ENCODE measurements at places on chromosomes 12 and 14. TPM values are rescaled to one million over a fixed set of nuclear protein-coding genes. Genes with fewer than 3 reads are reported as not detected.
A peak's percentile ranks its signal among the peaks of the same experiment; 100 is the strongest.

DNA sequence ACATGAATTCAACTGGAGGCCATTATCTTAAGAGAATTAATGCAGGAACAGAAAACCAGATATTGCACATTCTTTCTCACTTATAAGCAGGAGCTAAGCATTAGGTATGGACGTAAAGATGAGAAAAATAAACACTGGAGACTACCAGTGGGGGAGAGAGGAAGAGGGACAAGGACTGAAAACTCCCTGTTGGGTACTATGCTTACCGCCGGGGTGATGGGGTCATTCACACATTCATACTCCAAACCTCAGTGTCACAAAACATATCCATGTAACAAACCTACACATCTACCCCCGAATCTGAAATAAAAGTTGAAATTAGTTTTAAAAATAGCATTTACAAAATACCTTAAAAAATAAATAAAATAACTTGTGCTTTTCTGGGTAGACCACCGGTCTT, 80.8 kb upstream of the RAP1B start:
- DNase-seq, result no peak
- H3K27me3 ChIP-seq, result no peaks in the 10 kb centered on the region
- H3K36me3 ChIP-seq, result no peaks in the 10 kb centered on the region
- H3K4me3 ChIP-seq, result no peak overlapping the region
- no peaks in the 10 kb centered on the region for H3K4me1 ChIP-seq
- H3K27ac ChIP-seq, result no peak overlapping the region

DNA sequence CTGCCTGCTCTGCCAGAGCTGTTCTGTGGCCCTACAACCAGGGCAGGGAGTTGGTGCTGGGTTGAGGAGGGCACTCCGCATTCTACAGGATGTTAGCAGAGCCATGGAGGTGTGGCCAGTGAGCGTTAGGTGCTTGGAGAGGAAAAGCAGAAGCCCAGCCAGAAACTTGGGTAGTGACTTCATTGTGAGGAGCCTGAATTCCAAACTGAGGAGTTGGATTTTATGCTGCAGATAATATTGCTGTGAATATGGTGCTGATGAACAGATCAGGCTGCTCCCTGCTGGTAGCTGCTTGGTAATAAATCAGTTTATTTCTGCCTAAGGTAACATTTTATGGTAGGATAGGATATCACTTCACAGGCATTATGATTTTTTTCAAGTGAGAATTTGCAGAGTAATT, 7.1 kb upstream of the CCDC175 start:
- H3K27ac ChIP-seq, result no peak overlapping the region
- H3K36me3 ChIP-seq, result no peaks in the 10 kb centered on the region
- peaks cover 9% of the 10 kb centered on the region for H3K4me1 ChIP-seq
- no peaks in the 10 kb centered on the region for H3K27me3 ChIP-seq
- DNase-seq, result no peak
- no peak overlapping the region for H3K4me3 ChIP-seq

DNA sequence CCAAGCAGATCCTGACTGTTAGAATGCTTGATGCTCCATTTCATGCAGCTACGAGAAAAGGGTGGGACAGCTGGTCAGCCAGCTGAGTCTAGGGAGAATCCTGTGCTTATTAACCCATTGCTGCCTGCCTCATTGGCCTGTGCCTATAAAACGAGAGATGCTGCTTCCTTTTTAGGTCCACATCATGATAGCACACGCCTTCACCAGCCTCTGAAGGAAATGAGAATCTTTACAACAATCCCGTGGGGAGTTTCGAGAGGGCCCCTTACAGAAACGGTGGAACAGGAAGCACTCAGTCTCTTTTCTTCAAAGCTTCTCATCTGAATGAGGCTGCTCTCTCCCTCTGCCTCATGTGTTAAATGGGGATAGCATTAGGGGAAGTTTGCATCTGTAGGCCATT, 147.3 kb upstream of the RFLNA start:
- no peak for DNase-seq
- H3K27ac ChIP-seq, result peak overlapping the region; percentile 97
- no peak overlapping the region for H3K4me3 ChIP-seq
- H3K27me3 ChIP-seq, result peaks cover 11% of the 10 kb centered on the region

GRCh38 chr14:77043984-77044485, 15.5 kb upstream of the IRF2BPL start:
- H3K4me1 ChIP-seq, result peaks cover 60% of the 10 kb centered on the region
- peaks cover under 1% of the 10 kb centered on the region for H3K27me3 ChIP-seq
- peak overlapping the region; percentile 2 for H3K27ac ChIP-seq
- no peak overlapping the region for H3K4me3 ChIP-seq

DNA sequence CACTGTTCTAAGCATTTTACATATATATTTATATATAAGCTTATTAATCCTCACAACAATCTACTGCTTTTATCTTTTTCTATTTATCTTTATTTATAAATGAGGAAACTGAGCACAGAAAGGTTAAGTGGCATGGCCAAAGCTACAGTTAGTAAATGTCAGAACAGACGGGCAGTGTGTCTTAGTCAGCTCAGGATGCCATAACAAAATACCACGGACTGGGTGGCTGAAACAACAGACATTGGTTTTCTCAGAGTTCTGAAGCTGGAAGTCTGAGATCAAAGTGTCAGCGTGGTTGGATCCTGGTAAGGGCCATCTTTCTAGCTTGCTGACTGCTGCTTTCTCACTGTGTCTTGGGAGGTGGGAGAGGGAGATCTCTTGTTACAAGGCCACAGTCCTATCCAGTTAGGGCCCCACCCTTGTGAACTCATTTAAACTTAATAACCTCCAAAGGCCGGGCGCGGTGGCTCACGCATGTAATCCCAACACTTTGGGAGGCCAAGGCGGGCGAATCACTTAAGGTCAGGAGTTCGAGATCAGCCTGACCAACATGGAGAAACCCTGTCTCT, 19.8 kb downstream of the RPGRIP1 start:
- no peaks in the 10 kb centered on the region for H3K36me3 ChIP-seq
- H3K4me1 ChIP-seq, result peaks cover 4% of the 10 kb centered on the region
- DNase-seq, result no peak
- no peak overlapping the region for H3K27ac ChIP-seq

- peaks cover 35% of the 10 kb centered on the region for H3K36me3 ChIP-seq
- H3K27ac ChIP-seq, result peak overlapping the region; percentile 70
- DNase-seq, result no peak
- H3K4me3 ChIP-seq, result peak overlapping the region; percentile 86
- H3K4me1 ChIP-seq, result peaks cover 26% of the 10 kb centered on the region
These were observed 570 bp downstream of the DMAC2L start for GRCh38 chr14:50312734-50313054.

DNA sequence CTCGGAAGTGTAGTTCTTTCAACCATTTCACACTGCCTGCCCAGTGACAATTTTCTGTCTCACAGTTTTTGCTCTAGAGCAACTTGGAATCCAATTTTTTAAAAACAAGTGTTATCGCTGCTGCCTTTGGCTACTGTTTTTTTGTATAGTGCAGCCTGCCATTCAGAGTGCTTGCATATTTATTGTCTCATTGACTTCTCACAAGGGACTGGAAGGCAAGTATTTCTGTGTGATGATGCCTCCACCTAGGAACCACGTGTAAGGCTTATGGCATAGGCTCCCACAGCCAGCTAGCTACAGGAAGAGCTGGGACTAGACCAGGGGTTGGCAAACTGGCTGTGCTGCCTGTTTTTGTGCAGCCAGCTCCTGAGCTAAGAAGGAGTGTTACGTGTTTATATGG, 903 bp downstream of the PARPBP start:
- H3K27me3 ChIP-seq, result no peaks in the 10 kb centered on the region
- H3K4me1 ChIP-seq, result peaks cover 14% of the 10 kb centered on the region
- no peak for DNase-seq

DNA sequence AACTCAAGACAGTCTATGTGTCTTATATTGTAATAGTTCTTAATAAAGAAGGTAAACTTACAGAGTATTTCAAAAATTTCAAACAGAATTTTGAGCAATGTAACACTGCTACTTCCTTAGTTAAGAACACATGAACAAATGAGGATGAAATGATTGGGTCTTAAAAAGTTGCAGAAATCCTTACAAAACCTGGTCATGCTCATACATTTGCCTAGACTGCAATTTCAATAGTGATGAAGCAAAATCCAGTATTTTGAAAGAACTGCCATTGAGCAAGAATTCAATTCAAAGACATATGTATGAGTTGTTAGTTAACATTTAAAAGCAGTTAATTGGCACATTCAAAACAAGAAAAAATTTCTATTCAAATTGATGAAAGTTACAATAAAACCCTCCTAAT, 17.8 kb upstream of the HIF1A start:
- no peak overlapping the region for H3K27ac ChIP-seq
- H3K4me1 ChIP-seq, result peaks cover 39% of the 10 kb centered on the region
- no peak for DNase-seq
- no peak overlapping the region for H3K4me3 ChIP-seq
- no peaks in the 10 kb centered on the region for H3K27me3 ChIP-seq

DNA sequence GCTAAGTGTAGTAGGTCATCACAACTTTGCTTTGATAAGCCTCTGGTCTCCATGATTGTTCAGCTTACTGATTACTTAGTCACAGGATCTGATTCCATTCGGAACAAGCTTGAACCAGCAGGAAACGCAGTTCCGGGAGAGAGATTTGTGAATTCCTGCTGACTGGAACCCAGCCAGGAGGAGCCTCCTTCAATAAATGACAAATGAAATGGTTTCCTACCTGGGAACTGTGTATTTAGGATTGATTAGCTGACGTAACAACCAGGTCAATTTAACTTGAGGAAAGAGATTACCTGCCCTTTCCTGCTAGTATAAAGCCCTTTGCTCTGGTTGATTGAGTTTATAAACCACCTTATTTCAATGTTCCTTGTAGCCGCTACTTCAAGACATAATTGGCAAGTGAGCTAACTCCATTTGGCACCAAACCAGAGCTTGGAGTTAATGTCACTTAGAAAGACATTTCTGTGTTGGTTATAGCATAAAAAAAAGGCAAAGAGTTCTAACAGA, 35.1 kb upstream of the KCNH3 start:
- H3K27ac ChIP-seq, result no peak overlapping the region
- no peaks in the 10 kb centered on the region for H3K4me1 ChIP-seq
- H3K36me3 ChIP-seq, result peaks cover 29% of the 10 kb centered on the region
- no peak overlapping the region for H3K4me3 ChIP-seq
- no peaks in the 10 kb centered on the region for H3K27me3 ChIP-seq

DNA sequence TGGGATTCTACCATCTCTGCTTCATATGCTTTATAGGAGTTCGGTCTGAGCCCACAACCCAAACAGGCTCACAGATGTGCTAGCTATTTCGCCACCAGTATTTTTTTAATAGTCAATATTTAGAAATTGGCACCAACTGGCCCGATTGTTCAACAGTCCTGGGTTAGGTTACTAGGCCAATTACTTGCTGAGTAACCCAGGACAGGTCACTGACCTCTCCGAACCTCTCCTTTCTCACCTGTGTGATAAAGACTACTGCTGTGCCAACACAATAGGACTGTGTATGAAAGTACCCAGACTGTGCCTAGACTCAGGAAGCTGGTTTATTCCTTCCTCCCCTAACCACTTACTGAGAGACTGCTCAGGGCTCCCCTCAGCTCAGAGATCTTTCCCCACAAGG, 8.3 kb downstream of the BDKRB2 start:
- H3K36me3 ChIP-seq, result peaks cover 9% of the 10 kb centered on the region
- no peak for DNase-seq
- no peak overlapping the region for H3K4me3 ChIP-seq
- H3K27ac ChIP-seq, result no peak overlapping the region

DNA sequence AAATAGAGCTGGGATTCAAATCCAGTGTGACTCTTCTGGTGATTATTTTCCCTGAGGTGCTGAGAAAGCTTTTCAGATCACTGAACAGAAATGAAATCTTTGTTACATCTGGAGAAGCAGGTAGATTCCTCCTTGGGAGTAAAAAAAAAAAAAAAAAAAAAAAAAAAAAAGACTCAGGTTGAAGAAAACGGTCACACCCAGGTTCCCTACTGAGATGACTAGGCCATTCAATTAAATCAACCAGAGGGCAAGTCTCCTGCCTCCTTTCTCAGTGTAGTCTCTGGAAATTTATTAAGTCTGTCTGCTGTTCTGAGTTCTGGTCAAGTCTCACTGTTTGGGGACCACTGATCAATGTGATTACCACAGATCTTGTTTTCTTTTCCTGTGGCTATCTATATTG, 24.0 kb downstream of the ARG2 start:
- DNase-seq, result no peak
- no peaks in the 10 kb centered on the region for H3K27me3 ChIP-seq

- no peak overlapping the region for H3K4me3 ChIP-seq
- H3K27me3 ChIP-seq, result no peaks in the 10 kb centered on the region
- no peaks in the 10 kb centered on the region for H3K36me3 ChIP-seq
- DNase-seq, result no peak
These were observed 63.4 kb upstream of the SLCO1C1 start for GRCh38 chr12:20631711-20632110.

GRCh38 chr12:75684678-75685616, 173.5 kb upstream of the KRR1 start:
- no peak overlapping the region for H3K4me3 ChIP-seq
- peaks cover 8% of the 10 kb centered on the region for H3K36me3 ChIP-seq
- no peak for DNase-seq

GRCh38 chr14:60506010-60506409, 2.9 kb upstream of the SIX6 start:
- no peak for DNase-seq
- no peak overlapping the region for H3K27ac ChIP-seq
- no peaks in the 10 kb centered on the region for H3K36me3 ChIP-seq
- H3K4me1 ChIP-seq, result peaks cover 48% of the 10 kb centered on the region
- H3K4me3 ChIP-seq, result peak overlapping the region; percentile 72

DNA sequence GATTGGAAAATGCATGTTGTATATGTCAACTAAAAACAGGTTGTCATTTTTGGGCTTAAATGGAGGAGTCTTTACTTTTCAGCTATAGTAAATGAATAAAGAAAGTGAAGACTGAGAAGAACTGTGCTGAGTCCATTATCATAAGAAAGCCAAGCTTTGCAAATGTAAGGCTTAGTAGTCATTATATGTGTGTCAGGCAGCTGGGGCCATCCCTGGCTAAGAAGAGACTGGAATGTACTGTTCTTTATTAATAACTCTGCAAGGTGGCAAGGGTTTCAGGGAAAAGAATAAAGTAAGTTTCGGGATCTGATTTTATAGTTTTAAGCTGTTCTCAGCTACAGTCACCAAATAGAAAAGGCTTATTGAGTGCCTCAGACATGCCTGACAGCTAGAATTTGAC, 48.7 kb downstream of the SRGAP1 start:
- no peak overlapping the region for H3K4me3 ChIP-seq
- no peaks in the 10 kb centered on the region for H3K36me3 ChIP-seq
- no peak overlapping the region for H3K27ac ChIP-seq
- peaks cover 67% of the 10 kb centered on the region for H3K4me1 ChIP-seq

Gene PROX2
- total RNA-seq, result 0.04 TPM

Gene RNFT2
- total RNA-seq, result 27.7 TPM

Gene EID3
- total RNA-seq, result 2.5 TPM

Gene SERPINA10
- total RNA-seq, result not detected

Gene CACNA2D4
- 0.46 TPM for total RNA-seq

Gene AQP6
- total RNA-seq, result 0.21 TPM

Gene PARPBP
- 20.5 TPM for total RNA-seq

Gene ATP23
- 5.6 TPM for total RNA-seq

Gene NTN4
- 2.1 TPM for total RNA-seq

Gene MYO1H
- total RNA-seq, result 0.44 TPM

Gene CLEC4D
- not detected for total RNA-seq

All from WTC11 (cell line).